ENCODE measurements at places on chromosomes 6 and 20.

GRCh38 chr6:105135056-105135455, 44.8 kb downstream of the POPDC3 start:
- DNase-seq: no peak

DNA sequence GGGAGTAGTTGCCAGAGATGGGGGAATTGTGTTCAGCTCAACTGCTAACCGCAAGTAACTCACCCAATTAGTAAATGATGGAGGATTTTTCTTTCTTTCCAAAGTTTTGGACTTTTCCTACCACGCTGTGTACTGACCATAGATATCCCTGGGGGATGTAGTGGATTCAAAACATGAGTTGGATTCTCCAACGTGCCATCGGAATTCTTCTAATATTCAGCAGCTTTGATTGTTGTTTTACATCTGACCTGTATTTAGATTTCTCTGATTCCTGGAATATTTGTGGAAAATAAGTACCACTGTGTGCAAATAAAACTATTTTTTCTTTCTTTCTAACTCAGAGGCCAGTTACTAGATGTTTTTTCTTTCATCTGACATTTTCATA, 1.1 kb downstream of the CCDC170 start:
- no peak for DNase-seq

DNA sequence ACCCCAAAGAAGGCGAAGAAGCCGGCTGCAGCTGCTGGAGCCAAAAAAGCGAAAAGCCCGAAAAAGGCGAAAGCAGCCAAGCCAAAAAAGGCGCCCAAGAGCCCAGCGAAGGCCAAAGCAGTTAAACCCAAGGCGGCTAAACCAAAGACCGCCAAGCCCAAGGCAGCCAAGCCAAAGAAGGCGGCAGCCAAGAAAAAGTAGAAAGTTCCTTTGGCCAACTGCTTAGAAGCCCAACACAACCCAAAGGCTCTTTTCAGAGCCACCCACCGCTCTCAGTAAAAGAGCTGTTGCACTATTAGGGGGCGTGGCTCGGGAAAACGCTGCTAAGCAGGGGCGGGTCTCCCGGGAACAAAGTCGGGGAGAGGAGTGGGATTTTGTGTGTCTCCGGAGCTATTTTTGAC, 69.6 kb downstream of the HFE start:
- DNase-seq: no peak

DNA sequence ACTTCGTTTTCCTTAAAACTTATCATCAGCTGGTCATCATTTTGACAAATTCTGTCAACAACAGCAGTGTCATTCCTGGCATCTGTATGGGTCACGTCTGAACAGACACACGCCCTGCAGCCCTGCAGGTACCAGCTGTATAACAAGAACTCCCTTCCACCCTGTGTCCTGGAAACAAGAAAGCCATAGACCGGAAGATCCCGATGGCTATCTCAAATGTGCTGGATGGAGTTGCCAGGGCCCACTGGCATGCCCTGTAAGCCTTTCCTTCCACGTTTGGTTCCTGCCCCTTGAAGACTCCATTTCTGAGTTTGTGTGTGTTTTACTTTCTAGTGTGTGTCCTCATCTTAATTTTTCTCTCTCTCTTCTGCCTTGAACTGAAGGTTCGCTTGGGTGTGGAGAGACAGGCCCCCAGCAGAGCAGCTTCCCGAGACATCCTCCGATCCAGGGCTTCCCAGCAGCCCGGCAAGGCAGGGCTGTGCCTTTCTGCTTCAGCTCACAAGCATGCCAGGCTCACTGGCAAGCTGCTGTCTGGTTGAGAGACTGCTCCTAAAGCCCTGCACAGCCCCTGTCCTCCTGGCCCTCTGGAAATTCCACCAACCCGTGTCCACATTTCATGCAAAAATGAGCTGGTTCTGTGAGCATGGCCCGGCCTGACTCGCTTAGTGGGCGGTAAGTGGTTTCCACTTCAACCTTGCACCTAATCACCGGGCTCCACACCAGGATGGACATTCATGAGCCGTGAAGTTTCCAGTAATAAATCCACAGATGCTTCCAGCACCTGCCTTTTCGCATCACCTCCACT, 8.7 kb downstream of the GFRA4 start:
- no peak for DNase-seq

DNA sequence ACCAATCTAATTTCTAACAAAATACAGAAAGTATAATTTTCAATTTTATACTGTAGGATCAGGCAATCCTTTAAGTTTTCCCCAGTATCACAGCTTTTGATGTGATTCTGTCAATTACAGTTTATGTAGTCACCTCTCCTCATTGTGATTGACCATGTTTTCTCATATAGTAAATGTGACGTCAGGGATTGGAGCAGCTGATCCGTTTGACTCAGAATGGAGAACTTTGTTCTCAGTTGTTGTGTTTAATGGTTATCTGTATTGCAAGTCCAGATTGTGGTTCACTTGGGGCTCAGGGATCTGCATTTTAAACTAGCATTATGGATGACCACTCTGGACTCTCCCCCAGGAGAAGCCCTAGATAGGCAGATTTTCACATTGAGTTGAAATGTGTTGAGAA, 90.6 kb downstream of the DNAH8 start:
- DNase-seq: no peak

GRCh38 chr20:60883496-60883895, 368.6 kb upstream of the CDH4 start:
- no peak for DNase-seq

DNA sequence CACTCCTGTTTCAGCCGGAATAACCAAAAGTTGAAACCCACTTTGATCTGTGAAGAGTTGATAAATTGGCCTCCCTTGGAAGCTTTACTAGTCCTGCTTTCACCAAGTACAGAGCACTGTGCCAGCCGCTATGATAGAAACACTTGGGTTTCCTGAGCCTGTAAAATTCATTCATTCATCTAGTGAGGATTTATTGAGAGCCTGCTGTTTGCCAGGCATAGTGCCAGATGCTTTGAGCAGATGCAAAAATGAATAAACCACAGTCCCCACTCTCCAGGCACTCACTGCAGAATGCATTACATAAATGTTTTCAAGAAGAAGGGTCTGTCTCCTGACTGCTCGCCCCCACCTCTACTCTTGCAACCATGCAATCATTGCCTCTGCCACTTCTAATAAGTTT, 25.3 kb upstream of the TMEM217 start:
- no peak for DNase-seq

DNA sequence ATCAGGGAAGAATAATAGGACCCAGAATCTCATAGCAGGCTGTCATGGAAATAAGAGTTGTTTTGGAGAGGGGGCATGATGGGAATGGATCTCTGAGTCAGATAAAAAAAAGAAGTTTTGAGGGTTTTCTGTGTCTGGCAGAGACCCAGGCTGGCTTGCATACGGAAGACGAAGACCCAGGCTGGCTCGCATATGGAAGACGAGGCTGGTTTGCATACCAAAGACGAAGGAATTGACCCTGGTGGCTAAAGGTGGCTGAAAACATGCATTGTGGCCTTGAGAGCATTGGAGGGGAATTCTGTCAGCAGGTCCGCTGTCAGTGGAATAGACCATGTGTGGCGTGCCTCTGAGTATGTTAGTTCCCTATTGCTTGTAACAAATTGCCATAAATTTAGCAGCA, 335.1 kb downstream of the BTBD3 start:
- no peak for DNase-seq

DNA sequence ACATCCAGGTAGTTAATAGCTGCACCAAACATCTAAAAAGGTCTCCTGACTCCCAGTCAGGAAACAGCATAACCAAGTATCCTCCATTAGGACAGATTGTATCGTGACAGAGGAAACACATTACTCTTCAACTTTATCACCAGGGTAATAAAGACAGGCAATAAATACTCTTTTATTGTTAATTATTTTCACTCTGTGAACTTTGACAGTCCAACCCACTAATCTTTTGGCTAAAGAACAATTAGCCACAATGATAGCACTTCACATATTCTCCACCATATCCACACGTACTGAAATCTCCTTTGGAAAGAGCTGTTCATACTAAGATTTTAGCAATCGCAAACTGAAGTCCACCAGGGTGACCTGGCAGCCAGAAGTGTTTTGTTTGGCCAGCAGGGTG, 46.4 kb downstream of the ARHGAP18 start:
- DNase-seq: no peak

DNA sequence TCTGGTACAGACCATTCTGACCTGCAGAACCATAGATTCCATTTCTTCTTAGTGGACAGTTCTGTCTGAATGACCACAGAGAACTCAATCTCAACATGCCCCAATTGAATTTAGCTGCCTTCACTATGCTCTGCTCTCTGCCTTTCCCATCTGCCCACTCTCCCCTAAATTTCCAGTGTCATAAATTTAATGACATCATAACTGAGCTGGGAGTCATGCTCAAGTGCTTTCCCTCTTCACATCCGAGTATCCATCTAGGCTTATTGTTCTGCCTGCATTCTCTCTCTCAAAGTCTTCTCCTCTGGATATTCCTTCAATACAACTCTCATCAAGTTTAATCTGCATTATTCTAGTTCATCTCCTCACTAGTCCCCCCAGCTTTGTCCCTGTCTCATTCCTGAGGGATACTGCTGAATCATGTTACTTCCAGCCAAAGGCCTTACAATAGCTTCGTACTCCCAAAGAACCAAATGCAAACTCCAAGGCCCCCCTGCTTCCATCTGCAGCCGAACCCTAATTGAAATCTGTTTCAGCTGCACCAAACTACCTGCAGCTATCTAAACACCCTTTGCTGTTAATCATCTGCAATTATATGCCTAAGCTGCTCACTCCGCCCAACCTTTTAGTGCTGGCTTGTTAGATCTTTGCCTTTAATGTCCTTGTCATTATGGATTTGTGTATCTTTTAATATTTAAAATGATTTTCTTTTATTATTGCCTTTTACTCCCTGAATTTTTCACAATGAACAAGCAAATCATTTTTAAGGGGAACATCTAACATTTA, 46.1 kb downstream of the SLC35B3 start:
- DNase-seq: no peak

DNA sequence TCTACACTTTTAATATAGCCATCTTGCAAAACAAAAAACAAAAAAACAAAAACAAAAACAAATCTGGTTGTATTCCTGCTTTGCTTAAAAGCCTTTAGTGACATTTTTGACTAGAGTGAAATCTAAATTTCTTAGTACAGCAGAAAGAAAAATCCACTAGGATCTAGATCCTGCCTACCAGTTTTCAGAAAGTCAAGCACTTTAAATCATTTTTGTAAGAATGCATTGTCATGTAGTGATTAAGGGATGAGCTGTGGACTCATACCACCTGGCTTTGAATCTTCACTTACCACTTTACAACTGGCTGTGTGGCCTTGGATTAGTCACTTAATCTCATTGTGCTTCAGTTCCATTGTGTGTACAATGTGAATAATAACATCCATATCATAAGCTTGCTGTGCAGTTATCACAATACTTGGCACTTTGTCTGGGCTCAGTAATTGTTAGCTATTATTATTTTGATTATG, 4.0 kb downstream of the MKKS start:
- DNase-seq: no peak

GRCh38 chr20:23917024-23917725, 37.6 kb upstream of the CST5 start:
- no peak for DNase-seq

DNA sequence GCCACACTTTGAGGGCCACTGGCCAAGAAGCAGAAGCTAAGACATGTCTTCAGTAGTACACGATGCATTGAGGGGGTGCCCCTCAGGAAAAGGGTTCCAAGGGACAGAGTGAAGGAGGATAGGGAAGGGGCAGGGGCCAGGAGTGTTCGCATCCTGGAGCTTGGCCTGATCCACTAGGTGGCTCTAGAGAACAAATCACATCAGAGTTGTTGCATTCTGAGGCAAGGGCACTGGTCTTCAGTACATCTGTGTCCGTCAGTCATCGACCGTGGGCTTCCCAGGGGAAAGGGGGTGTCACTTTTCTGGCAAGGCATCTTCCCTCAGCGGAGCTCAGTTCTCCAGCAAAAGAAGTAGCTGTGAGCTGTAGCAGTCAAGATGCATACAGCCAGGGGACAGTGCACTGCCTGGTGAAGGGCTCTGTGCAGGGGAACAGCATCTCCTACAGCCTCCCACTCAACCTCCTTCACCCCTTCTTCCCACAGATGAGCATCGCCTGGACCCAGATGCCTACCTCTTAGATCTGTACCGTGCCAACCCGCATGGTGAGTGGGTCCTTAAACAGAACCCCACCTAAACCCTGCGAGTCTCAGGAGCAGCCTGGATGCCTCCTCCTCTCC, 47.8 kb downstream of the ARHGAP40 start:
- DNase-seq: no peak

GRCh38 chr6:105593056-105593690, 190.3 kb upstream of the PREP start:
- DNase-seq: no peak

DNA sequence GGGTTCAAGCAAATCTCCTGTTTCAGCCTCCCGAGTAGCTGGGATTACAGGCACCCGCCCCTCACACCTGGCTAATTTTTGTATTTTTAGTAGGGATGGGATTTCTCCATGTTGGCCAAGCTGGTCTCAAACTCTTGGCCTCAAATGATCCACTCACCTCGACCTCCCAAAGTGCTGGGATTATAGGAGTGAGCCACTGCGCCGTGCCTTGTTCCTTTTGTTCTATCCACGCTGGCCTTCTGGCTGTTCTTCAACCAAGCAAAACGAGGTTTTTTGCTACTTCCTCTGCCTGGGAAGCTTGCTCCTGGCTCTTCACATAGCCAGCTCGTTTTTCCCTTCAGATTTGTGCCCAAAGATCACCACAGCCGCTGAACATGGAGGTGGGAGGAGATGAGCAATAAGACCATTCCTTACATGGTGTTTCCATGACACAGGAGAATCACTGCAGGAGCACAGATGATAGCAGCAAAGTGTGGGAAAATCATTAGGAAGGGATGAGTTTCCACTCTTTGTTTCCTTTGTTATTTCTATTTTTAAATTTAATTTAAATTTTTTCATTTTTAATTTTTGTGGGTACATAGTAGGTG, 201.0 kb upstream of the ZNF217 start:
- DNase-seq: no peak

DNA sequence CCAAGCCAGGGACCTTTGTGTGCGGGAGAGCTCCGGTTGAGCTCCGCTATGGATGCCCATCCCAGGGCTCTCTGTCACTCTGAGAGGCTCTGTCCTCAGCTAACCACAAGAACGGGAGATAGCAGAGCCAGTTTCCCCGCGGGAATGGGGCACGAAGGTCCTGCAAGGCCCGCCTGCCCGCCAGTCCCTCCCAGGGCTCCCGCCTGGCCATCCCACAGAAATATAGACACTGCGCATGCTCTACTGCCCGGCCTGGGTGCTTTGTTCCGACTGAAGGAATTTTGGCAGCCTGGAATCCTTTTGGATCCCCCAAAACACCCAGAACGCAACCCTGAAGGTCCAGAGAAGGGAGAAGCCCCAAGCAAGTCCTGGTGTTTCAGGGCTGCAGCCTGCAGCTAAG, 8.6 kb upstream of the DEFB110 start:
- no peak for DNase-seq

GRCh38 chr6:55198715-55199114, 24.4 kb downstream of the HCRTR2 start:
- DNase-seq: no peak

GRCh38 chr6:137910424-137910834, 43.4 kb downstream of the TNFAIP3 start:
- DNase-seq: no peak

Measured in T-helper 2 cell treated with Interferon-gamma antibody and Interleukin-4, amounts not matched to agents 5 μg/mL and 100 μg/mL, for 36 hours (primary cell).